Bronchus fibroblast of lung (primary cell): ENCODE measurements at places on chromosomes 12 and 14. TPM values are rescaled to one million over a fixed set of nuclear protein-coding genes. Genes with fewer than 3 reads are reported as not detected.

Gene PIK3C2G
- total RNA-seq, result not detected in 2 replicates

Gene C1QL4
- 0.17 and 0.45 TPM in 2 replicates for total RNA-seq

Gene KRT75
- total RNA-seq, result not detected in 2 replicates

Gene KRT82
- total RNA-seq, result not detected in 2 replicates

Gene MAP3K12
- total RNA-seq, result 17.1 and 18.7 TPM in 2 replicates

Gene FOXN4
- not detected in 2 replicates for total RNA-seq

Gene CIT
- 30.3 and 34.6 TPM in 2 replicates for total RNA-seq

Gene LRRC10
- not detected in 2 replicates for total RNA-seq

Gene LYZ
- total RNA-seq, result not detected in 2 replicates

Gene IFNG
- total RNA-seq, result not detected in 2 replicates

Gene GCH1
- total RNA-seq, result 1.5 and 1.6 TPM in 2 replicates
